Bronchial epithelial cell (primary cell): ENCODE measurements at places on chromosomes 11 and 22. TPM values are rescaled to one million over a fixed set of nuclear protein-coding genes. Genes with fewer than 3 reads are reported as not detected.

Gene DENND5A
- total RNA-seq, result 22.6 and 30.0 TPM in 2 replicates

Gene CRYAB
- 1.2 TPM in 1 of 2 replicates, not detected in the other for total RNA-seq

Gene TYR
- not detected in 2 replicates for total RNA-seq

Gene CFAP68
- total RNA-seq, result 14.5 and 17.3 TPM in 2 replicates

Gene MUC6
- under 0.01 TPM in 1 of 2 replicates, not detected in the other for total RNA-seq

Gene C11orf16
- not detected in 2 replicates for total RNA-seq

Gene KRTAP5-6
- total RNA-seq, result not detected in 2 replicates

Gene CCDC116
- total RNA-seq, result not detected in 2 replicates

Gene GLB1L2
- 2.9 and 3.4 TPM in 2 replicates for total RNA-seq

Gene SHANK2
- total RNA-seq, result 6.6 and 8.1 TPM in 2 replicates

Gene P2RY2
- 9.0 and 13.7 TPM in 2 replicates for total RNA-seq

Gene PRRG4
- 3.7 and 7.7 TPM in 2 replicates for total RNA-seq

Gene TTLL1
- total RNA-seq, result 6.3 and 11.1 TPM in 2 replicates

Gene ASCL3
- not detected in 2 replicates for total RNA-seq

Gene RFPL3
- not detected in 2 replicates for total RNA-seq

Gene C1QTNF4
- 0.13 and 0.26 TPM in 2 replicates for total RNA-seq

Gene SLC6A5
- total RNA-seq, result not detected in 2 replicates

Gene MRGPRF
- 0.53 TPM in 1 of 2 replicates, not detected in the other for total RNA-seq

Gene GVQW3
- 0.26 TPM in 2 replicates for total RNA-seq

Gene IGSF22
- under 0.01 and 1.4 TPM in 2 replicates for total RNA-seq

Gene ANO9
- 7.4 and 9.2 TPM in 2 replicates for total RNA-seq

Gene EFCAB6
- 0.26 and 0.64 TPM in 2 replicates for total RNA-seq

Gene KCNJ4
- not detected in 2 replicates for total RNA-seq

Gene IGF2
- total RNA-seq, result 1.0 and 6.6 TPM in 2 replicates

Gene INPP5J
- total RNA-seq, result under 0.01 and 0.64 TPM in 2 replicates

Gene OR52E4
- total RNA-seq, result not detected in 2 replicates

Gene PGA3
- total RNA-seq, result not detected in 2 replicates

Gene RTN4RL2
- not detected in 2 replicates for total RNA-seq

Gene PKNOX2
- under 0.01 TPM in 1 of 2 replicates, not detected in the other for total RNA-seq

Gene OR8D4
- total RNA-seq, result not detected in 2 replicates

Gene CBLIF
- total RNA-seq, result not detected in 2 replicates
